CMK (cell line): ENCODE measurements at places on chromosomes 6 and 20.

DNA sequence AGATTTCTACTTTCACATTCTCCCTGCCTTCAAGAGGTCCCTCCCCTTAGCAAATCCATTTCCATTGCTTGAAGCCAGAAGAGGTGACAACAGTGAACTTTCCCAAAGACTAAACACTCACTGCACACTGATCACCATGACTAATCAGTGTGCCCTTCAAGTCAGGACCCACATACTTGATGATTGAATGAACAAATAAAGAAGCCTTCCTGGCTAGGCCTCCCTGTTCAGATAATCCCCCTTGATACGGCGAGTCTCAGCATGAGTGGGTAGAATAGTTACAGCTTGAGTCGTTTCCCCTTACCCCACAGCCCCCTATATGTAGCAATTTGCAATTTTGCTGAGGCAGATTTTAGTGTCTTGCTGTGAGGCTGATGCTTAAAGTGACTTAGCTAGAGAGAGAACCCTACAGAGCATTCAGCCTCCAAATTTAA, 102.2 kb downstream of the UNC5CL start:
- no peak for DNase-seq

DNA sequence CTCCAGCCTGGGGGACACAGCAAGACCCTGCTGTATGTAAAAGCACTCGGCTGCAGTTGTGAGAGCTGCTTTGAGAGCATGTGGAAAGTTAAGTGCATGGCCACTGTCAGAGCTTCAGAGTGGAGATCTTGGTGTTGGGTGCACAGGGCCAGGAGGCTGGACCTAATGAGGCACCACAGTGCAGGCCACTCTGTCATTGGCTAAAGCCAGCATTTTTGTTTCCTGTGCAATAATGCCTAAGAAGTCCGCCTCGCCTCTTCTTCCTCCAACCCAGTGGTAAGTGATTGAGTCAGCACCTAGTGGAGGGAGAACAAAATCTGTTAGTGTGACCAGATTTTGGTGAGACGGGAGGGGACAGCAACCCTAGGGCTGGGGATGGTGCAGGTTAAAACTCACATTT, 60.6 kb downstream of the SSR1 start:
- no peak for DNase-seq

DNA sequence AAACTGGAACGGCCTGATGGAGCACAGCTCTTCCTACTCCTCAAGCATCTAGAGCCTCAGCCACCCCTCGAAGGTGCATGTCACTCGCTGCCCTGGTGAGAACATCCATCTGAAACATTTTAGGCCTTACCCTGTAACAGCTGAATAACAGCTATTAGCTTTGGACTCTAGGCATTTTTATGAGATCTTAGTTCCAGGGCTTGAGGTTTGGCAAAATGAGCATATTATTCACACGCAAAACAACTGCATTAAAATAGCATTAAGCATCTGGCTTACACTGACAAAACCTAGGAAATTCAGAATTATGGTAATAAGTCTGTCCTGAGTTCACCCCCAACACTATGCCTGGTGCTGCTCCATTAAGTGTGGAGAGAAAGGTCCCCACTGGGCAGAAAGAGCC, 56.1 kb downstream of the ADAT2 start:
- DNase-seq = no peak

DNA sequence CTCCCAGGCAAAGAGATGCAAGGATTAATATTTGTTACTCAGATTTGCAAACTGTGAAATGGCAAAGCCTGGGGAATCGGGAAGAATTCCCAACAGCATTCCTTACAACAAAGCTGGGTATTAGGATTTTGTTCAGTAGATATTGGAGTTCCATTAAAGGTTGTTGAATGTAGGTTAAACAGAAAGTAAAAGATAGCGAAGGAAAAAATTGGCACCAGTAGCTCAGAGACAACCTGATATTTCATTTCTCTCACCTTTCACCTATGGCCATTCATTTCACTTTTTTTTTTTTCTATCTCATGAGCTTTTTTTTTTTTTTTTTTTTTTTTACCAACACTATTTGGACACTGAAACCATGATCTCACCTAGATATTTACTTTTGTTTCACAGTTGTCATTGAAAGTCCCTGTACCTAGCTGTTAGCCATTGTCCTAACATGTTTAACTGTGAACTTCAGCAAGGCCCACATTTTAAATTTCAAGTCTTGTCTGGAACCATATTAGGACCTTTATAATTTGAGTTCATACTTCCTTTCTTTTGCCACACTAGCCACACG, 552.5 kb downstream of the HAO1 start:
- DNase-seq = no peak

DNA sequence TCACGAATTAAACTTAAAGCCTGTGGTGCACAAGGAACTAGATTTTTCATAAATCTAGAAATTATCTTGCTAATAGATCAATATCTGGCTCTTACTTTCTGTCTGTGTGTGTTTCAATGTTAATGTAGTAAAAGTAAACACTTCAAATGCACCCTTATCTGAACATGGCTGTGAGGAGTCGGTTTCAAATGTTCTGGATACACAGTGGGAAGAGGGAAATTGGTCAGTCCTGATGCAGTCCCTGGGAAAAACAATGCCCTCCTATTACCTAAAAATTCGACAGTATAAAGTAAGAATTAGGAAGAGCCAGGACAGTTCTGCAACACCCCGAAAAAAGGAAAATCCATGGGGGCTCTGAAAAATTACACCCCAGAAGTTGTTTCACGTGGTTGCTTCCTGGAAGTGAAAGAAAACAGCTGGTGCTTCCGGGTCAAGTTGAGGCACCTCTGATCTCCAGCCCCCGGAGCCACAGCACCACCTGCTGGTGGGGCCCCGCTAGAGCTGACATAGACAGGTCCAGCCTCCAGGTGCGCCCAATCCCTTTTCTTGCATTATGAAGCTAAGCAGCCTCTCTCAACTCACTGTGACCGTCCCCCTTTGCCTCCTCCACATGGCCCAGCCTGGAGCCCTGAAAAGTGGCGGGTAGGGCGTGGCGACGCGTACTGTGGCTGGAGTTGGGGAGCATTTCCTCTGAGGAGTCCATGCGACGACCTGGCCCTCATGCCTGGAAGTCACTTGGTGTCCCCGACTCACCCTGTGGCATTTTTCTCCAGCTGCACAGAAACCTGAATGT, 8.3 kb downstream of the SEMG2 start:
- no peak for DNase-seq

DNA sequence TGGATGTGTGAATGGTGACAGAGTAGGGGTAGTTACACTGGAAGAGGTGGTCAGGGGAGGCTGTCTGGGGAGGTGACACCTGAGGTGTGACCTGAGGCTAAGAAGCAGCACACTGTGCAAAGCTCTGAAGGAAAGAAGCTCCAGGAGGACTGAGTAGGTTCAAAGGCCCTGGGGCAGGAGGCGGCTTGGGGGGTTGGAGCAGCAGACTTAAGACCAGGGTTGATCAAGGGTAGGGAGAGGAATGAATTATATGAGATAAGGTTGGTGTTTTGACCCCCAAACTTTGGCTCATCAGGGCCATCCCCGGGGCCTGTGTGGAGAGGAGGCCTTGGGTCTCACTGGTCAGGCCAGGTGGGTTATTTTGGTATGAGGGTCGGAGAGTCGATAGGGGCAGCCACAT, 166.1 kb downstream of the GRM4 start:
- no peak for DNase-seq

DNA sequence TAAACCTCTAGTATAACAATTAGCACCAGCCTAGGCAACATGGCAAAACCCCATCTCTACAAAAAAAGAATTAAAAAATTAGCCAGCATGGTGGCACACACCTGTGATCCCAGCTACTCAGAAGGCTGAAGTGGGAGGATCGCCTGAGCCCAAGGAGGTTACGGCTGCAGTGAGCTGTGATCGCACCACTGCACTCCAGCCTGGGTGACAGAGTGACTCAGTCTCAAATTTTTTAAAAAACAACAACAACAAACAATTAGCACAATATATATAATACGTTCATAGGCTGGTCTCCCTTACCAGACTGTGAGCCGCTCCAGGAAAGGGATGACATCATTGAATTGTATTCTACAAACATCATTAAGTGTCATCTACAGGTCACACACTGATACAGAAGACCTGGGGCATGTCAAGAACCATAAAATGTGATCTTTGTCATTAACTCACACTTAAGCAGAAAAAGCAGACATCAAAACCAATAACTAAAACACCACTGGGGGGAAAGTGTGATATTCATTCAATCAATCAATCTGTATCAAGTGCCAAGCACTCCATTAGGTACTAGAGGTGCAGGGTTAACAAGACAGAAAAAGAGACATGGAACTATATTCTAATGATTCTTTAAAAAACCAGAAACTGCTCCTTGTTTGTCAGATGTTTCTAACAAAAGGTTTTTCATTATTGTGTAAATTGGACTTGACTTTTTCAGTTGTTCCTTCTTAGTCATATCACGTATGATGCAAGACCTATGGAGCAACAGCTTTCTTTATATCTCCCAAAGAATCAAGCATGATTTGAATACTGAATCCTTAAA, 17.8 kb downstream of the MAP3K5 start:
- no peak for DNase-seq

- DNase-seq = no peak
These were observed at the start of gene COL9A3 for GRCh38 chr20:62816884-62817873. COL9A3 (plus strand) TSS chr20:62817050; CDS start chr20:62817065, 15 bp downstream.

- DNase-seq = no peak
These were observed 37.6 kb upstream of the CCN6 start for GRCh38 chr6:112016320-112016719.

- no peak for DNase-seq
These were observed 58.0 kb downstream of the TBXT start for GRCh38 chr6:166109608-166110007.

GRCh38 chr20:10856237-10857015, 182.6 kb upstream of the JAG1 start:
- no peak for DNase-seq

DNA sequence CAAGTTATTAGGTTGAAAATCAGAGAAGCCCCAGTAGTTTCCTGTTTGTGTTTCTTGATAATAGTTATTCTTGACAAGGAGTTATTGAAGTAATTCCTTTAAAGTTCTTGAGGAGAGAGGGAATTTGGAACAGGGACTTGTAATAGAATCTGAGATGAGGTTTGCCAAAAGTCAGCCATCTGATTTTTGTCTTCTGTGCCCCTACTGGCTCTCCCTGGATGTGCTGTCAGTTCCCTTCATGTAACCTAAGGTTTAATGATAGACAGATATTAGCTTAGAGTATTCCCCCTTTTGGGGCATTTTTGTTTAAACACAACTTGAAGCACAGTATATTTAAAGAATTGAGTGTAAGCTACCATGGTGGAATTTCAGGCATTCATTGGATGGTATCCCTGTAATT, 71.4 kb downstream of the CARMIL1 start:
- DNase-seq = no peak

GRCh38 chr6:22069306-22069800, 227.5 kb downstream of the PRL start:
- no peak for DNase-seq

DNA sequence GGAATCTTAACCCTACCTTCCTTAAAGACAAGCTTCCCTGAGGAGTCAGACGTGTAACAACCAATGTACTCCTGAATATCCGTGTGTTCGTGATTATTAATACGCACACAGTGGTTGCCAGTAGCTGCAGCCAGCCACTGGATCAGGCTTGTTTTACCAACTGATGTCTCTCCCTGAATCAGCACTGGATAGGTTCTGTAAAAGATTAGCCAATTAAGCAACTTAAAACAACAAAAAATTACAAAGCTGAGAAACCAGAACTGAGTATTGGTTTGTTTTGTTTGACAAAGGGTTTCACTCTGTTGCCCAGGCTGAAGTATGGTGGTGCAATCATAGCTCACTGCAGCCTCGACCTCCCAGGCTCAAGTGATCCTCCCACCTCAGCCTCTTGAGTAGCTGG, 69.3 kb downstream of the MDN1 start:
- no peak for DNase-seq

- no peak for DNase-seq
These were observed 5.0 kb downstream of the LEMD2 start for GRCh38 chr6:33783781-33784520.

- DNase-seq = no peak
These were observed 335.5 kb upstream of the POU3F2 start for GRCh38 chr6:98498866-98499265.

GRCh38 chr6:106199998-106200397, 113.9 kb downstream of the PRDM1 start:
- no peak for DNase-seq

GRCh38 chr6:75947935-75948334, 124.5 kb downstream of the IMPG1 start:
- DNase-seq = no peak

- DNase-seq = no peak
These were observed 279.7 kb downstream of the CDC5L start for GRCh38 chr6:44667226-44667625.

GRCh38 chr6:27312146-27312949, at the start of gene POM121L2:
POM121L2 (minus strand) TSS chr6:27312273; CDS start chr6:27312170, 103 bp downstream.
- DNase-seq = no peak

GRCh38 chr6:331622-332521, 39.6 kb downstream of the DUSP22 start:
- DNase-seq = no peak

GRCh38 chr6:21996425-21997118, 300.3 kb downstream of the PRL start:
- no peak for DNase-seq

DNA sequence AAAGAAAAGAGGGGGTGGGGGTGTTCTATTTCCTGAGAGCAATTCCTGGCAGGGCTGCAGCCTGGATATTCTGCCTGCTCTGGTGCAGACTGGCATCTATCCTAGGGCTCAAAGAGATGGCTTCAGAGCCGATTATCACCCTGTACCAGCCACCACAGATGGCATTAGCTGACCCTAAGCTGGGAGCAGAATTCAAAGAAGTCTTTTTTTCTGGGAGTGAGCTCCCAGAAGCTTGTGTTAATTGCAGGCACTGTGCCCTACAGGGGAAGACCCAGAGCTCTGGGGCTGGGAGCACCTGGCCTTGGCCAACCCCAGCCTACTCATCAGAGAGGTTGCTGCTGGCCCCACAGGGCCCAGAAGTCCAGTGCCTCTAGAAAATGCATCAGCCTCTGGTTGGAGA, 85.9 kb downstream of the PXDC1 start:
- DNase-seq = no peak

DNA sequence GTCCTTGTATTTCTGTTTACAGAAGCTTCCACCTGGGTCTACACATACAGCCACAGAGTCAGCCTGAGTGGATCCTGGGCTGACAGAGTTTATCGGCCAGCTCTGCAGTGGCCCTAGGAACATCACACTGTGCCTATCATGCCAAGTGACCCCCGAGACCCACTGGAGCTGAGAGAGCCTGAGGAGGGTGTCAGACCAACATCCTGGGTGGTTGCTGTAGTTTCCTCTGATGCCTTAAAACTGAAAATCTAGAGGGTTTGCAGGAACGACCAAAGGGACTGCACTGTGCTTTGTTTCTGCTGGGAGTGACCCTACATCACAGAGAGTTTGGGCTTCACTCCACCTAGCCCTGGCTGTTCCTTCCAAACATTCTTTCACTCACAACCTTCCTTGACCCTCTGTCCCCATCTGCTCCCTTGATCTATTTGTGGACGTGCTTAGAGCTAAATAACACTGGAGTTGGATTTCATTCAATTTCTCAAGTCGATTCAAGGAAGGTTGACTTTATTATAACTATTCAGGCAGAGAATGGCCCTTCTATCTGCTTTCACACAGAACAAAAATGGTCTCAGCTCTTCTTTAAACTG, 18.1 kb downstream of the MYLK4 start:
- DNase-seq = no peak
